ENCODE measurements at places on chromosomes 13 and 19.

DNA sequence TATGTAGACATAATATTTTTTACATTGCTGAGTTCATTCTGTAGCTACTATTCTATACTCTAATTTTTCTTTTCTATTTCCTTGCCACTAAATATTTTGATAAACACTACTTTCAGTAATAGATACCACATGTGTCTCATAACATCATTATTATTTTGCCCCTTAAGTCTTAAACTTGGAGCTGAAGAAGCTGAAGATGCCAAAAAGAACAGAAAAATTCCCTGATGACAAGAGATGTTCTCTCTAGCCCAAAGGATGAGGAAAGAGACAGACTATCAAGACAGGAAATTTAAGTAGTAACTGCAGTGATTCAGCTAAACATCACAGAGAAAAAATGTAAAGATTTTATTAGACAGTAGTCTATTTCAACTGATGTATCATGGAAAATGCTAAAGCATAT, 322.0 kb upstream of the KLHL1 start:
- no peak for DNase-seq

DNA sequence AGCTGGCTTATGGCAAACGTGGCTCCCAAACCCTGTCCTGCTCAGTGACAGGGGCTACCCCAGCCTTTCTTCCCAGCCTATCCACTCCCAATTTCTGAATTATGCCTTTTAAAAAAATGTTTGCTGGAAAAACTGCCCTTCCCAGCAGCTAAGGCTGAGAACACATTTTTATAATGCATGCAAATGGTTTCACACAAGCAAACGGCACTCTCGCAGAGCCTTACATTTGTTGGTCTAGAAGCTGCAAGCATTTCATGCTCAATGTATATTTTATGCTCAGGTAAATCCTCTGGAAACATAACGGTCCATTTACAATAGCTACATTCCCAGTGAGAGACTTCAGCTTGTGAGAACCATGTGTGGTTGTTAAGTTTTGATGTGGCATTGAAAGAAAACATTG, 61.4 kb downstream of the SLC7A1 start:
- no peak for DNase-seq

DNA sequence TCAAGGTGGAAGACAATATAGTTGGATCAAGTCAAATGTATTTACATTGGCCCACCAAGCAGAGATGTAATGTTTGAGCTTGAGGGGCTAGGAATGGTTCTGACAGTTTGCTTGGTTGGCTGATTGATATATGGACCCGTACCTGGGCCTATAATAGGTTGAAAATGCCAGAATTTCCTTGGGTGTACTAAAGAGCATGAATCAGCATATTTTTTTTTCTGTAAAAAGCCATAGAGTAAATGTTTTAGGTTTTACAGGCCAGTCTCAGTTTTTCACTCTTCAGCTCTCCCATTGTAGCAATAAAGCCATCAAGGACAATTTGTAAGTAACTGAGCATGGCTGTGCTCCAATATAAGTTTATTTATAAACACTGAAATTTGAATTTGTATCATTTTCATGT, 26.9 kb downstream of the FXYD5 start:
- DNase-seq = no peak

DNA sequence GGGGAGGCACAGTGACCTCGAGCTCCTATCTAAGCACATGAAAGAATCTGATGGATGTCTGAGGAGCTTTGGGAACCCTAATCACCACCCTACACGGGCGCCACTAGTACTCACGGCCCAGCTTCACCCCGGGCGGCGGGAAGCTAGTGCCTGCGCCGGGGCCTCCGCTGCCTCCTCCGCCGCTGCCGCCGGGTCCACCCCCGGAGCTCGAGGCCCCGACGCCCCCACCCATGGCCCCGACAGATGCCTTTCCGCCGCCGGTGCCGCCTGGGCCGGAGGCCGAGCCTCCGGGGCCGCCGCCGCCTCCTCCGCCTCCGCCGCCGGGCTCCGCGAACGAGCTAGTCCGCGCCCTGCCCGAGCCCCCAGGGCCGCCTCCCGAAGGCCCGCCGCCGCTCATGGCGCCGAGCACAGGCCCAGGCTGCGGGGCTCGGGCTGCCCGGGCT, 312 bp downstream of the GSK3A start:
- no peak for DNase-seq

DNA sequence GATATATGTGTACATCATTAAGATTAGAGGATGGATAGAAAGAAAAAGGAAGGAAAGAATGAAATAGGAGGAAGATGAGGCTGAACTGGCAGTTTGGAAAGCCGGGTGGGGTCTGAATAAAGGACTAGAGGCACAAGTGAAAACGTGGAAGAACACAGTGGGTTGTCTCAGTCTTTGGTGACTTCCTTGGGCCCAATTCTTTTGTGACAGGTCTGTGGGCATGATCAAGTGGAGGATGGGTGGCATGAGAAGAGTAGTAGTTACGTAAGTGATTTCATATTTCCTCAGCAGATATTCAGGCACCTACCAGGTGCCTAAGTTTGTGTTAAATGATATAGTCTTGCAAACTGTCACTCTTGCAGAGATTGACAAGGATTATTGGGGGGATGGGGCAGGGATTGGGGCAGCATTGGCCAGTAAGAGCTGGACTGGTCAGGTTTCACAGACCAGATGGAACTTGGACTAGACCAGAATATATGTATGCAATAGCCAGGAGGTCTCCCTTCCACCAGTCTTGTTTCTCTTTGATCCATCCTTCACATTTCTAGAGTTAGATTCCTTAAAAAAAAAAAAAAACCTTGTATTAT, 2.7 kb downstream of the TPP2 start:
- no peak for DNase-seq

GRCh38 chr19:28606269-28607032, 606.5 kb downstream of the UQCRFS1 start:
- no peak for DNase-seq

Measured in activated CD8-positive, alpha-beta memory T cell treated with anti-CD3 and anti-CD28 coated beads for 4 hours (primary cell).